ENCODE measurements at places on chromosomes 2 and 18.

GRCh38 chr2:7083580-7084509 lies 166.6 kb downstream of the RNF144A start:
- no peak for DNase-seq

DNA sequence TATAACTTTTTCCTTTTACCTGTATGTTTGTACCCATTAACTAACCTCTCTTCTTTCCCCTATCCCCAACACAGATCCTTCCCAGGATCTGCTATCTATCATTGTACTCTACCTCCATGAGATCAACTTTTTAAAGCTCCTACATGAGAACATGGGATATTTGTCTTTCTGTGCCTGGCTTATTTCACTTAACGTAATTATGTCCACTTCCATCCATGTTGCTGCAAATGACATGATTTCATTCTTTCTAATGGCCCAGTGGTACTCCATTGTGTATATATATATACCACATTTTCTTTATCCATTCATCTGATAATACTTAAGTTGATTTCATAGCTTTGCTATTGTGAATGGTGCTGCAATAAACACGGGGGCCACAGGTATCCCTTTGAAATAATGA lies 135.9 kb upstream of the THUMPD2 start:
- DNase-seq, result no peak

- no peak for DNase-seq
Observed at GRCh38 chr2:238941262-238941792, 93.4 kb downstream of the TWIST2 start.

DNA sequence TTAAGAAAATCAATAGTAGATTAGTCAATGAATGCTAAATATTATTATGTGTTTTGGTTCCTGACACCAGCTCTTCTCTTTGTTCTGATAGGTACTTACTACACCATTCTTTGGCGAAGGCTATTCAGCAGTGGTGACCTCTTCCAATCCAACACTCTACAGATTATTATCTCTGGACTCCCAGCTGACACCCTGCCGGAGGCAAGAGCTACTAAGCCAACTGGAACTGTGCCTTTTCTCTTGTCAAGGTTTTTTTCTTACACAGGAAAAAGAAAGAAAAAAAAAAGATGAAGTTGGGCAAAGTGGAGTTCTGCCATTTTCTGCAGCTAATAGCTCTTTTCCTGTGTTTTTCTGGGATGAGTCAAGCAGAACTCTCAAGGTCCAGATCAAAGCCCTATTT lies 11.7 kb downstream of the CDH7 start:
- DNase-seq, result no peak

- no peak for DNase-seq
Observed at GRCh38 chr2:233816334-233816733, 38.0 kb downstream of the HJURP start.

GRCh38 chr2:84654414-84654813 lies 138.1 kb downstream of the DNAH6 start:
- no peak for DNase-seq

GRCh38 chr2:134274121-134274520 lies 20.2 kb downstream of the MGAT5 start:
- DNase-seq, result no peak

- DNase-seq, result peak; percentile 45
Observed at GRCh38 chr2:225041207-225041850, 939 bp downstream of the DOCK10 start.

DNA sequence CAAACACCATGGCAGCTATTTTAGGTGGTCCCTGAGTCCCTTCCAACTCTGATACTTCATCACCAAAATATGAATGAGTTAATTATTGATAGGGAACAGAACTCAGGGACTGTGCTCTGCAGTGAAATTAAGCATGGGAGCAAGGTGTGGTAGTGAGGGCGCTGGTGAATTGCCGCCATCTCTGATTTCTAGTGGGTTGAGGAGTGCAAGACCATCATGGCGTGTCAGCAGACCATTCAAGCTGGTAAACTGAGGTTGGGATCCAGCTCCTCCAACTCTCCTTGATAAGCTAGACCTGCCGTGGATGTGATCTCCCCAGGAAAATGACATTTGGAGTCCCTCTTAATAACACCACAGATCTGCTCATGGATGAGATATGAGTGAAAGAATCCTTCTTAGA lies 70.4 kb downstream of the LYPD1 start:
- DNase-seq, result no peak

DNA sequence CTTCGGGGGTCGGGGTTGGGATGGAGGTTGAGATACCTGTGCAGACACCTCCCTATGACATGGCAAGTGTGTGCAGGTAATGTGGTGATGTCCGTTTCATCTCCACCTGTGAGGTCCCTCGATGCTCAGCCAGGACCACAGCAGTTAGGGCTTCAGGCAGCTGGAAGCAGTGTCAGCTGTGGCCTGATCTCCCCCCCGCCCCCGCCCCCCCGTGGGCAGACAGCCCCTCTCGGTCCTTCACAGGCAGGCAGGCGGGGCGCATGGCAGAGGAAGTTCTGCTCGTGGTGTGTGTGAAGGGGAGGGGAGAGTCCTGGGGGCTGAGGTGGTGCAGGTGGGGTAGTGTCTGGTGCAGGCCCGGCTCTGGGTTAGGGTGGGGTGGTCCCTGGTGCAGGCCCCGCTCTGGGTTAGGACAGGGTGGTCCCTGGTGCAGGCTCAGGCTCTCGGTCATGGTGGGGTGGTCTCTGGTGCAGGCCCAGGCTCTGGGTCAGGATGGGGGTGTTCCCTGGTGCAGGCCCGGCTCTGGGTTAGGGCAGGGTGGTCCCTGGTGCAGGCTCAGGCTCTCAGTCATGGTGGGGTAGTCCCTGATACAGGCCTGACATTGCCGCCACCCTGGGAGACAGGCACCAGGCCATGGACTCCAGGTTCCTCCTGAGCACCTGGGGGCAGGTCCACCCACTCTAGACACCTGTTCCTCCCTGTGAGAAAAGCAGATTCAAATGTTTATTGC lies 94.3 kb downstream of the NFATC1 start:
- no peak for DNase-seq

GRCh38 chr2:203708846-203709396 lies 2.5 kb downstream of the CD28 start:
- no peak for DNase-seq

DNA sequence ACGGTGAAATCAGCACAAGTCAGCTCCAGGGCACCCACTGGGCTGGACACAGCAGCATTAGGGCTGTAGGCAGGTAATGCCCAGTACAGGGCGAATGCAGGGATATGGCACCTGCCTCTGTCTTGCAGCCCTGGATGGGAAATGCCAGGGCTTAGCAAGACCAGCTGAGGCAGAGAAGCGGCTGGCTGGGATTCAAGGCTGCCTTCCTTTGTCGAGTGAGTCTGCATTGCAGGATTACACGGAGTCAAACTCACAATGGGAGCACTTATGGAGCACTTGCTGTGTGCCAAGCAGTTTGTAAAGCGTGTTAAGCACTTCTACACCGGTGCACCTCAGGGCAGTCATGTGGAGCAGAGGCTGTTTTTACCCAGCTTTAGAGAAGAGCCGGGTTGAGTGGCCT lies 87.3 kb upstream of the HDAC4 start:
- DNase-seq, result no peak

- no peak for DNase-seq
Observed at GRCh38 chr18:9681217-9681616, 26.9 kb upstream of the RAB31 start.

DNA sequence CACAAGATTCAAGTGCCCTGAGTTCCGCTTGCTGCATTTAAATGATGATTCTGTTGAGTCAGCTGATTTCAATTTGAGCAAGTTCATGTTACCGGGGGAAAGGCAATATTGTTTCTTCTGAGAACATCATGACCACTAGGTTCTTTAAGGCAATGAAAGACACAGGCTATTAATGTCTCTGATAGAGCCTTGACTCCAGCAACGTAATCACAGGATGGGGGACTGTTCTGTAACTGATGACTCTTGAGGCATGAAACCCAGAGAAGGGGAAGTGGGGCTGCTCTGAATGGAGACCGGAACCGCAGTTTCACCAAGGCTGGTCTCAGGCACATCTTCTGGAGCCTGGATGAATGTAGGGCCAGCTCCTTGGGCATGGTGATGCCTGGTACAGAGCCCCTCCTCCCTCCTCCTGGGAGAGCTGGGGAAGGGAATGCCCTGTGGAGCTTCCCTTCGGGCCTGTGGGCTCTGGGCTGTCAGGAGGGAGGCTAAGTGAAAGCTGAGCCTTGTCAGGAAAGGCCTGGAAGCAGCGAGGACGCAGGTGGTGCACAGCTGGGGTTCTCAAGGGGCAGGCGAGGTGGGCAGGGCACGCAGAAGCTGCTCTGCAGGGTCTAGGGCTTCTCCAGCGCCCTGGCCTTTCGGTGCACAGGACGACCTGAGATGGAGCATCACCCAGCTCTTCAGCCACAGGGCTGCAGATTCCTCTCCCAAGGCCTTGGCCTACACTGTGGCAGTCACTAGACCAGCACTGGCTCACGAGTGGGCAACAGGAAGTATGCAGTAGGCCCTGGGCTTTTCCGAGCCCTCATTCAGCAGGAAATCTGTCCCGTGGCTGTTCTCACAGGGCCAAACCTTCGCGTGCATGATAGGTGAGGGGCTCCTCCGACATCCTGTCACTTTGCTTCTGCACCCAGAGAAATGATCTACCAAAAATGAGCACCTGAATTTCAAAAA lies 36.6 kb upstream of the PRLH start:
- DNase-seq, result no peak

DNA sequence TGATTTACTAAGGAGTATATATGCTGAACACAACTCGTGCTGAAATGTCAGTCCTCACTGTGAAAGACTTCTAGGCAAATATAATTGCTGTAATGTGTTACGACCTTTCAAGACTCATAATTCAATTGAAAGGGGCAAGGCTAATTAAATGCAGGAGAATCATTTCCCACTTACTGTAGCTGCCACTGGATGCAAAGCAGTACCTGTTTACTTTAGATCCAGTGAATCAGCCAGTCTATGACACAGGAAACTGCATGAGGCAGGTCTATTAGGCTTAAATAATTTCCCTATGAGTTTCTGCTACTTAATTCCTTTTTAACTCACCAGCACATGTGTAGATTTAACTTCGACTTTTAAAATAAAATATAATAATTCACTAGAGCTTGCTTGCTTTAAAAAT lies 125.6 kb downstream of the CTNNA2 start:
- no peak for DNase-seq

DNA sequence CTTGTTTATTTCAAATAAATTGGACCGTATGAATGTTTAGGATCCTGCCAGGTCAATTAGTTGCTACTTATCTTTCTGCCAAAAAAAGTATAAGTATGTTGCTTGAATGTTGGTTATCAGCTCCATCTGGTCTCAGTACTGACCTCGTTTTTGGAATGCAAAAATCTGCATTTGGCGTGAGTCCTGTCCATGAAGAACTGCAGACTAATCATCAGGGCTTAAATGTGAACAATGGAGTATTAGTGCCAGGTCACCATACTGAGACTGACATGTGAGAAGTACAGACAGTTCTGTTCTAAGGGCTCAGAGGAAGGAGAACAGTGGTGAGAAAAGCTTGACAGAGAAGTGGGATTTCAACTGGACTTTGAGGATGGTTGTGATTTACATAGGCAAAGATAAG lies 393.1 kb upstream of the SLC14A2 start:
- DNase-seq, result no peak

DNA sequence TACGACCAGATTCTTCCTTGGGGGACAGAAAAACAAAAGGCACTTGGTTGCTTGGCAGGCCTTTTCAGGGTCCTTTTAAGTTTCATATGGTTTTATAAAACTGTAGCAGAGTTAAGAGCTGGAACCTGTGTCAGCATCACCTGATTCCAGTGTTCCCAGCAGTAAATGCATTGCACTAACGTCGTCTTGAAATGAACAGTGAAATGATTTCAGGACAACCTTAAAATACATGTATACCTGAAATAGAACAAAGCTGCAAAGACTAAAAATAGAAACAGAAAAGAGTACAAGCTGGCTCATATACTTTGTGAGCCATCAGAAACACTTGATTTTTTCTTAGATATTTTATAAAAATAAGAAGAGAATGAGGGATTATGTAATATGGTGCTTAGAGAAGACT lies 51.9 kb downstream of the ACSL3 start:
- no peak for DNase-seq

DNA sequence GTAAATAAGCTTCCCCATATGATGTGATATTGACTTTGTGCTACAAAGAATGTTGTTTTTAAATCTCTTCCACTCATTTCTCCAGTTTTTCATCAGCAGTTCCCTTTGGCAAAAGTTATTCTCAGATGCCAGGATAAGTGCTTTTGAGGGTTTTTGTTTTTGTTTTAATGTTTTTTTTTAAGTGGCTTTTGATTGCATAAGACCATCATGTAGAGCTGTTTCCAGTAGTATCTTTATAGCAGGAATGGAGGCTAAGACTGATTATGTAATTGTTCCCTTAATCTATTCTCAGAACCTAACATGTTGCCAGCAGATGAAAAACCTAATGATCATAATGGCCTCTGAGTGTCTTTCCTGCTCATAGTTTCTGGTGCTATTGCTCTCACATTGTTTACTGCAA lies 77.9 kb downstream of the CABLES1 start:
- no peak for DNase-seq

DNA sequence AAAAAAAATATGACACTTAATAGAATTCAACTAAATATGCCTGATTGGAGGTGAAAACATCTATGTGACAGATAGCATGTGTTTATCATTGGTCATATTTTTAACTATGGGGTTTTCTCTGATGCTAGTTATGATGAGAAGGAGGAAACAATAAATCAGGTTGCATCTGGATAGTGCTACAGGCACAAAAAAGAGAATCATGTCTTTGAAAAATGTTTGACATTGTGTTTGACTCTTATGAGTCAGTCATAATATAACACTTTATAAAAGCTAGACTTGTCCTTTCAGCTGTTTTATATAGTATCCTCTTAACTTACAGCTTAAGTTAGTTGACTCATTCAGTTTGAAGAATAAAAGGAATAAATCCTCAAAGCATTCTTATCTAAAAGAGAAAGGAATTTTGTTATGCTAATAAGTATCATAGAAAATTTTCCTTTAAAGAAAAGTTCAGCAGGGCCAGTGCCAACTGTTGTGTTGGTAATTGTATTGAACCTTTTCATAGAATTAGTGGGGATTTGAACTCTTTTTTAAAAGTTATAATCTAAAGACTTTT lies 78.4 kb upstream of the UBXN4 start:
- DNase-seq, result no peak

DNA sequence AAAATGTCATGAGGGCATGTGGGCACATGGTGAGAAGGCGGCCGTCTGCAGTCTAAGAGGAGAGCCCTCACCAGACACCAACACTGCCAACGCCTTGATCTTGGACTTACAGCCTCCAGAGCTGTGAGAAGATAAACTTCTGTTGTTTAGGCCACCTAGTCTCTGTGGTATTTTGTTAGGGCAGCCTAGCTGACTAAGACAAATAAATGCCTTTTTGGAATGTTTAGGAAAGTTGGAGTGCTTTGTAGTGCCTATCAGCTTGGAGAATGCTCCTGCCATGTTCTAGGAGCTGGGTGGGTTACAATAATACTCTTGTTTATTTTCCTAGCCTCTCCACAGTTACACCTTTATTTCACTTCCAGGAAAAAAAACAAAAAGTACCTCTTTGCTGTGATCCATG lies 92.0 kb downstream of the SPP2 start:
- no peak for DNase-seq

- no peak for DNase-seq
Observed at GRCh38 chr2:85661139-85661858, 6.7 kb downstream of the SFTPB start.

DNA sequence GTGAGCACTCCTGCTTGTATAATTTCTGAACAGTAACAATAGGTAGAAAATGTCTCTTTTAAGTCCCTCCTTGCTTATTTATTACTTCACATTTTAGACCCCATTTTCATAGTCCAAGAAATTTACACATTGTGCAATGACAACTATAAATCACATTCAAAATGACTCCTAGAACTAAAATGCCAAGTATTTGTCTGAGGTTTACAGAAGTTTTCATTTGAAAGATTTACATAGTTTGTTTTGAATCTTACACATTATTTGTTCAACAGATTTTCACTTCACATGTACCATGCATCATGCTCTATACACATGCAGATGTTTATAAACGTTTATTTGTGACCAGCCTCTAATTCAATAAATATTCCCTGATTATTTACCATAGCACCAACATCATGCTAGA lies 15.7 kb upstream of the TRIB2 start:
- DNase-seq, result no peak

Measured in activated T-cell treated with anti-CD3 and anti-CD28 coated beads for 48 hours (primary cell).